ENCODE measurements at places on chromosomes 11 and 22.

- no peak for DNase-seq
Observed at GRCh38 chr11:116503216-116504160, 269.3 kb downstream of the BUD13 start.

GRCh38 chr11:6468712-6469495 is 4.8 kb downstream of the TRIM3 start:
- peak; percentile 53 for DNase-seq

GRCh38 chr11:77372726-77373125 is 71.2 kb upstream of the GDPD4 start:
- no peak for DNase-seq

DNA sequence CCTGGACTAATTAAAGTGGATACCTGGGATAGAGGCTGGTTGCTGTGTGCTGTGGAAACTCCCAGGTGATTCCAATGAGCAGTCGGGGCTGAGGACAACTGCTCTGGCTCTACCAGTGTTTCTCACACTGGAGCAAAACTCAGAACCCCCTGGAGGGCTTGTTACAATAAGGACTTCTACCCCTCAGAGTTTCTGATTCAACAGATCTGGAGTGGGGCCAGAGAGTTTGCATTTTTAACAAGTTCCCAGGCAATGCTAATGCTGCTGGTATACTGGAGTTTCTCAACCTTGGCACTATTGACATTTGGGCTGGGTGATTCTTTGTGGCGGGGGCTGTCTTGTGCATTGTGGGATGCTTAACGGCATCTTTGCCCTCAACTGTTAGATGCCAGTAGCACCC is 353.7 kb downstream of the MIAT start:
- no peak for DNase-seq

- DNase-seq: no peak
Observed at GRCh38 chr22:39627865-39628562, 57.5 kb downstream of the CACNA1I start.

DNA sequence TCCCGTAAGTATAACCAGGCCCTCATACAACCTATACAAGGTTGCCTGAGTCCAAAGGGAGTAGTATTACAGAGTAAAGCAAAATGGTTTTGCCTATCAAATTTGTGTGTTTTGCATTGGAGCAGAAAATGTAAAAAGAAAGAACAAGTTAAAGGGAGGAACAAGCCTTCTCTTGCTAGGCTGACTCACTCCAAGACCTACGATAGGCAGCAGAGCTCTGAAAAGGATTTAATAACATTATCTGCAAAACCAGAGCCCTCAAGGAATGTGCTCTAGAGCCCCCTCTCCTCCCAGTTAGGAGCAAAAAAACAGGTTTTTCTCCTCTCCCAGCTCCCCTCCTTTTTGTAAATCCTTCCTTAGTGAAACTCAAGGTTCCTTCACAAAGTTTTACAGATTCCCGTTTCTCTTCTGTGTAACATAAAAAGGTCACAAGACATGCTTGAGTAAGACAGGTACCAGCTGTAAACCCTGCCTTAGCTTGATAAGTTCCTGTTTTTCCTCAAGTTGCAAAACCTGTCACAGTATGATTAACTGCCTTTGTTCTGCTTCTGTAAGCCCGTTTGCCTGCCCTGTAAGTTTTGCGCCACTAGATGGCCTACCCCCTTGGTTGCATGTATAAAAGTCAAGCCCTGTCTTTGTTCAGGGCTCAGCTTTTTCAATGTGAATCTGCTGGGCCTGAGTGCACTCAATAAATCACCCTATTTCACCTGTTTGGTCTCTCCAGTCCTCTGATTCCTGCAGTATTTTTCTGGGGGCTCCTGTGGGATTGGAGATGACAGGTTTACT is 498.2 kb downstream of the KCNA4 start:
- no peak for DNase-seq

- DNase-seq: no peak
Observed at GRCh38 chr11:78691215-78691614, 116.6 kb upstream of the NARS2 start.

- no peak for DNase-seq
Observed at GRCh38 chr11:78044706-78045105, 19.0 kb upstream of the THRSP start.

- DNase-seq: no peak
Observed at GRCh38 chr11:12684315-12684714, 10.1 kb downstream of the TEAD1 start.
